ENCODE measurements at places on chromosomes 3 and 15. TPM values are rescaled to one million over a fixed set of nuclear protein-coding genes. Genes with fewer than 3 reads are reported as not detected.

Gene KBTBD13
- total RNA-seq = not detected

- H3K36me3 ChIP-seq = no peaks in the 10 kb centered on the region
- H3K27ac ChIP-seq = no peak overlapping the region
- DNase-seq = no peak
- no peaks in the 10 kb centered on the region for H3K27me3 ChIP-seq
- no peaks in the 10 kb centered on the region for H3K4me1 ChIP-seq
- H3K4me3 ChIP-seq = no peak overlapping the region
Observed at GRCh38 chr15:34732430-34732829, 22.4 kb downstream of the GJD2 start.

DNA sequence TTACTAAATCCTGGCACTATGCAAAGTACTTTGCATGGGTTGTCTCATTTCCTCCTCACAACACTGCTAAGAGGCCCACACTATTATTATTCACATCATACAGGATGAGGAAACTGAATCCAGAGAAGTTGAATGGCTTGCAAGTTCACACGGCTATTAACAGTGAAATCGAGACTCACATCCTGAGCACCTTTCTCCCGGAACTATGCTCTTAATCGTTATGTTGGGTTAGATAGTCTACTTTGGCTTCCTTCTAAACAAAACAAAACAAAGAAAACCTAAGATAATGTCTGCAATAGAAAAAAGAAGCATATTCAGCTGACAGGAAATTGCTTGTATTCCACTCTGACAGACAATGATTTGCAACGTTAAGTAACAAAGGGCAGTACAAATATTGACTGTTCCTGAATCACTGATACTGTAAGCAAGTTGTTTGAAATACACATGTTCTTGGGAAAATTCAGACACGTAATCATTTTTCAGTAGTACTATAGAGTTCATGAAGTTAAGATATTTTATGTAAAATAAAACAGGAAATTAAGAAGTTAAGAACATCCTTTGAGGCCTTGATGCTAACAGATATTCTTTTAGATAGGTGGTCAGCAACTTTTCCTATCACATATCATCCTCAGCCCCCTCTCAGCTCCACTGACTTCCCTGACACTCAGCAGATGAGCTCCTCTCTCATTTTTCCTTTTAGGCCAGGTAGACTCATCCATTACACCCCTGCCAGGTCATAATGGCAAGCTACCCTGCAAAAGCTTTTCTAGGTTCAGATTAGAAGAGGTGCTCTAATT lies 40.7 kb downstream of the C2CD4B start:
- H3K4me1 ChIP-seq = peaks cover 28% of the 10 kb centered on the region
- DNase-seq = no peak
- peak overlapping the region; percentile 73 for H3K27ac ChIP-seq
- H3K4me3 ChIP-seq = no peak overlapping the region

DNA sequence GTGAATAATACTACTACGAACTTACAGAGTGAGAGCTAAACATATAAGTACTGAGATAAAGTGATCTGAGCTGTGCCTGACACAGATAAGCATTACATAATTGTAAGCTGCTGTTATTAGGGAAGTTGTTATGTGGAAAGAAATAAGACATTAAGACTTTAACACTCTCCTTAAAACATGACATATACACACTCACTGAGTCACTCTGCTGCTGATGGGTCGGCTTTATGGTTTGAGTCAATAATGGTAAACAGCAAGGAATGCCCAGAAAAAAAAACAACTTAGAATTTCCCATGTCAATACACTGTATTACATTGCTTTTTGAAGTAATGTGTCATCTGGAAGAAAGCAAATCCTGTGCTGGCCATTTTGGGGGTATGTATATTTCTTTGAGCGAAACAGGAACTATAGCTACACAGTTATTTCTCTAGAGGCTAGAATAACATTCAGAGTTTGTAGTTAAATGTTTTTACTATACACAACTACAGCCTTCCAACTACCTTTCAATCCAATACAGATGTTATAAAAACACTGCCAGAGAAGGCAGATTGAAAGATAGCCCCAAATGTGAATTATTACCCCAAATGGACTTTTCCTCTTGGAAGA lies 22.8 kb upstream of the SPRED1 start:
- H3K4me1 ChIP-seq = no peaks in the 10 kb centered on the region
- H3K4me3 ChIP-seq = no peak overlapping the region
- H3K27ac ChIP-seq = no peak overlapping the region
- no peak for DNase-seq
- H3K36me3 ChIP-seq = no peaks in the 10 kb centered on the region

Gene GOLGA8T
- 2.0 TPM for total RNA-seq

DNA sequence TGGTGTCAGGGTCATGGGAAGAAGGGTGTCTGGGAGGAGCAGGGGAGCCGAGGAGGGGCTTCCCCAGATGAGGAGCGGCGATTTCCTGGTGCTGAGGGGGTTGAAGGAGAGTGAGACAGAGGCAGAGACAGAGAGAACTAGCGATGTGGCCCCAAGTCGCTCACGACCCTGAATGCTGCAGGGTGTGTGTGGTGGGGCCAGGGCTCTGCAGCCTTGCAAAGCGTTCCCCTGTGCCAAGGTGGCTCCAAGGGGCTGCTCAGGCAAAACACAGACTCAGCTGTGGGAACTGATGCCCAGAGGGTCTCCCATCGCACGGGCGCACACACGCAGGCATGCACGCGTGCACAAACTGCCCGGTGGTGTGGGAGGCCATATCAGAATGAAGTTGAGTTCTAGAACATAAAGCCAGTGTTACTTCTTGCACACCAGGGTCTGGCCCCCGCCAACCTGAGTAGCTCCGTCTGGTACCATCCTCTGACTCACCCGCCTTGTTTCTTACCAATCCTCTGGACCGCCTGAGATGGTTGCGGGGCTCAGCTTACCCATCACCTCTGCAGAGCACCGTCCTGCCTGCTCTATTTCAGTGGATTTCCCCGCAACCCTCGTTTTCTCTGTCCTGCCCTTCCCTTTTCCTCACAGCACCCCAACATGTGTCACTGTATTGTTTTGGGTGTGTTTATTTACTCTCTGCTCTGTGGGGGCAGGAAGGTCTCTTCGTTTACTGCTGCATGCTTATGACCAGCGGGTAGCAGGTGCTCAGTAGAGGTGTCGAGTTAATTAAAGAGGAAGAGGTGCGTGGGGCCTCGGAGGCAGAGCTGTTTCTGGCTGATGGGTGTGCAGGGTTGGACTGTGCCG lies 4.5 kb downstream of the MELTF start:
- no peak overlapping the region for H3K27ac ChIP-seq
- DNase-seq = no peak
- no peak overlapping the region for H3K4me3 ChIP-seq
- H3K36me3 ChIP-seq = no peaks in the 10 kb centered on the region
- H3K4me1 ChIP-seq = peaks cover 29% of the 10 kb centered on the region
- H3K27me3 ChIP-seq = peaks cover 8% of the 10 kb centered on the region

DNA sequence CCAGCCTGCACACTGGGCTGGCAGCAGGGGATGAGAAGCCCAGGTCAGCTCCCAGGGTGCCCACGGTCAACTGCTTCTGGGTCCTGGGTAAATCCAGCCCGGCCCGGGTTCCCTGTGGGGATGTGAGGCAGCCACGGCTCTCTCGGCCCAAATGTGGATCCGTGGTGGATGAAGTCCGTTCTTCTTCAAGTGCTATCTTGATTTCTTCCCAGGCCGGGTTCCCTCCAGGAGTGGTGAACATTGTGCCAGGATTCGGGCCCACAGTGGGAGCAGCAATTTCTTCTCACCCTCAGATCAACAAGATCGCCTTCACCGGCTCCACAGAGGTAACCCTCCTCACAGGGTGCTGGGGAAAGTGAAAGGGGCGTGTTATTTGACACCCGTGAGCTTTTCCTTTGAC lies 16.1 kb downstream of the ALDH1A3 start:
- H3K27ac ChIP-seq = no peak overlapping the region
- H3K4me3 ChIP-seq = no peak overlapping the region
- no peaks in the 10 kb centered on the region for H3K27me3 ChIP-seq
- DNase-seq = peak; percentile 35

Gene SERPINI1
- total RNA-seq = 2.3 TPM

DNA sequence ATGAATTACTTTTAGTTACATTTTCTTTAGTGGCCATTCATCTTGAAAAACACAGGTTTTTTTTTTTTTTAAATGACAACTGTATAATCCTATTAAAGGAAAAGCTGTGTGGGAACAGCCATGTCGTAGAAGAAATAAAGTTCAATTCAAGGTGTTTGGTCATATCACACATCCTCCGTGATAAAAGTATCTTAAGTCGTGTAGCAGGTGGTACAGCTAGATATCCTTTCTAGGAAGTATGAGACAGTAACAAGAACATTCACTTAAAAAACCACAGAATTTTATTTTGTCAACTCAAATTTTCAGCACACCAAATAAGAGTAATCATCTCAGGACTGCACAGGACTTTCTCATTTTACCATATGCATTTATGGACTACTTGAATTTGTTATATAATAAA lies 16.1 kb downstream of the ZDHHC23 start:
- no peaks in the 10 kb centered on the region for H3K4me1 ChIP-seq
- DNase-seq = no peak
- H3K36me3 ChIP-seq = no peaks in the 10 kb centered on the region
- no peak overlapping the region for H3K4me3 ChIP-seq
- no peak overlapping the region for H3K27ac ChIP-seq
- H3K27me3 ChIP-seq = no peaks in the 10 kb centered on the region

Gene CD200
- total RNA-seq = 6.3 TPM

Gene ANKRD34C
- total RNA-seq = not detected

GRCh38 chr3:95341314-95341713 lies 1278.5 kb downstream of the NSUN3 start:
- no peak overlapping the region for H3K4me3 ChIP-seq
- no peaks in the 10 kb centered on the region for H3K36me3 ChIP-seq
- no peaks in the 10 kb centered on the region for H3K4me1 ChIP-seq
- no peak overlapping the region for H3K27ac ChIP-seq
- no peaks in the 10 kb centered on the region for H3K27me3 ChIP-seq

DNA sequence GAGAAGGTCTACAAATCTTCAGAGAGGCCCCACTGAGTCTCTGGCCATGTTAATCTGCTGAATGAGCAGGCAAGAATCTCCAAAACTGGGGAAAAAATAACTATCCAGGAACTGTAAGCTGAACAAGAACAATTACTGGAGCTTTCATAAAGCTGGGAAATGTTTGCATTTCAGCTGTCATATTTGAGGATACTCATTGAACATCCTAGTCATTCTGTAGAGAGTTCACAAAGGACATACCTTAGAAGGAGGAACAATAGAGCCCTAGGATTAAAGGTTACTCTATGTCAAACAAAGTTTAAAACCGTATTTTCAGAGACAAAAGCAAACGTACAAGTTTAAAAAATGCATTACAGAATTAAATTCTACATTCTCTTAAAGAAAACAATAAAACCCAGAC lies 257.5 kb downstream of the SCAPER start:
- H3K36me3 ChIP-seq = no peaks in the 10 kb centered on the region
- H3K27me3 ChIP-seq = no peaks in the 10 kb centered on the region
- H3K27ac ChIP-seq = no peak overlapping the region
- no peaks in the 10 kb centered on the region for H3K4me1 ChIP-seq
- H3K4me3 ChIP-seq = no peak overlapping the region
- DNase-seq = no peak
